ENCODE measurements at places on chromosomes 5 and 9.

DNA sequence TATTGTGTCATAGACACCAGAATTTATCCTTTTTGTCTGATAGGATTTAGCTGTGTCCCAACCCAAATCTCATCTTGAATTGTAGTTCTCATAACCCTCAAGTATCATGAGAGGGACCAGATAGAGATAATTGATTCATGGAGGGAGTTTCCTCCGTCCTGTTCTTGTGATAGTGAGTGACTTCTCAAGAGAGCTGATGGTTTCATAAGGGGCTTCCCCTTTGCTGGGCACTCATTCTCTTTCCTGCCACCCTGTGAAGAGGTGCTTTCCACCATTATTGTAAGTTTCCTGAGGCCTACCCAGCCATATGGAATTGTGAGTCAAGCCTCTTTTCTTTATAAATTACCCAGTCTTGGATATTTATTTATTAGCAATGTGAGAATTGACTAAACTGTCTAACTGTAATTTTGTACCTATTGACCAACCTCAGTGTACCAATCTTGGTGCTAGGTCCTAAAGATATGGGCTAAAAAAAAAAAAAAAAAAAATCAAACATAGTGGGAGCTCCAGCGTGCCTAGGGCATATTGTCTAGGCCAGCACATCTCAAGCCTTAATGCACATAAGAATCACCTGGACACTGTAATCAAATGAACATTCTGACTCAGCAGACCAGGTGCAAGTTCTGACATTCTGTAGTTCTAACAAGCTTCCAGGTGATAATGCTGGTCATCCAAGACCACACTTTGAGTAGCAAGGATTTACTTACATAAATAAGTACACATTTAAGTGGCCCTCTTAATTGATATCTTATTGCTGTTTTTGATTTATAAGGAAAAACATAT lies 30.5 kb downstream of the ST8SIA4 start:
- ATAC-seq: no peak

GRCh38 chr5:160869989-160870521 lies 18.0 kb upstream of the ATP10B start:
- ATAC-seq: no peak

GRCh38 chr9:93037476-93037971 lies 21.0 kb upstream of the SUSD3 start:
- no peak for ATAC-seq

DNA sequence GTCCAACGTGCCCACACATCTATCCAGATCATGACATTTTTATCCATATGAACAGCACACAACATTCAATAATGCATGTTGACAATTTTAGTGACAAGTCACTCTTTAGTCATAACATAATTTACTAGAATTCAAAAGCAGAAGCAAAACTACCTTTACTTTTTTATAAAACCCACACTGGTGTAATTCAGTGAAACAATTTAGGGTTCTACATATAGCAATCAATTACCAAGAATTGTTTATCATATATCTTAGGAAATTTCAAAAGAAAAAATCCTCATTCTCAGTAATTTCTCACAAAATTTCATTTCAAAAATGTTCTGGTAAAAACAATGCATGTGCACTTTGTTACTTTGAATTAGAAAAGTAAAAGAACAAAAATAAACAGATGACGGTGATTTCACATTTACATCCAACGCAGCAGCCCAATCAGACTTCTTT lies 12.6 kb downstream of the AUH start:
- ATAC-seq: no peak

- no peak for ATAC-seq
Measured at GRCh38 chr5:131228646-131229045, 35.2 kb upstream of the CDC42SE2 start.

DNA sequence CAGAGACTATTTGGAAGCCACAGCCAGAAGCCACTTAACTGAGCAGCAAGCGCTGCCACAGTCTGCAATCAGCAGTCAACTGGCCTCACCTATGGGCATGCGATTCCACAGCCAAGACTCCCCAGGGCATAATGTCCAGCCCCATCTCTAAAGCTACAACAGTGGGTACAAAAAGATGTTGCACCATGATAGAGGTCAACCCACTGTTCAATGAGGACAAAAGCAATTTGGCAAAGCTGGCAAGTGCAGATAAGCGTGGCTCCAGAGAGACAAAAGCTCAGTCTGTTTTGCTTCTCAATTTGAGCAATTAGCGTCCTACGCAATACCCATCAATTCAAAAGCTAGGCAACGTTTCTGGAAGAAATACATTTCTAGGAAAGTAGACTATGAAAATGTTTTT lies 3.2 kb downstream of the TAS2R1 start:
- no peak for ATAC-seq

DNA sequence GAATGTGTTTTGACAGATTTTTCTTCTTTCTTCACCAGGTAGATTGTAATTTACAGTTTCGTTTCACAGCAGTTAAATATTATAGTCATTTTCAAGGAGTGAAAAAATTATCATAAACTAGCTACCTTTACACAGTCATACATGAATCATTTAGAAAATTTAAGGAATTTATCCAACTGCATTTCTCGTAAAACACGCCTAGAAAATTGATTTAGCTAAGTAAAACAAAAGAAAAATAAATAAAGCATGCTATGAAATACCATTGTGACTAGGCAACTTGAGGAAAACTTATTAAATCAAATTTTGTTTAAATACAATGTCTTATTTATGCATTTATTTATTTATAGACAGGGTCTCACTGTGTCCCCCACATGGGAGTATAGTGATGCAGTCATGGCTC lies 109.9 kb upstream of the EMB start:
- ATAC-seq: no peak

DNA sequence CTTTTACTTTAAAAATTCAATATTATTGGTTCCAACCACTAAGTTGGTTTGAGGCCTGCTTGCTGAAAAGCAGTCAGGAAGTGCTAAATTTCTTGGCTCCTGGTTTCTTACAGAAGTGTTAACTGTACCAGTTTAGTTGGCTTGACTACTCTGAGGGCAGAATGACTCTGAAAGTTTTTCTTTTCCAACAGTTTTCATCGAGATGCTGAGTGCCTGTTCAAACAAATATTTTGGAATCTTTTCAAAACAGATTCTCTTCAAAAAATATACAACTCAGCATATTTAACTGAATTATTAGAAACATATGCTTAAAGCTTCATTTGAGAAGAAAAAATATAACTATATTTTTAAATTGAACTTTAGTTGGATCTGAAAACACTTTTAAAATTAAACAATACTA lies 37.0 kb downstream of the SLC38A9 start:
- ATAC-seq: no peak

- ATAC-seq: peak; percentile 98
Measured at GRCh38 chr5:149345147-149345891, at the start of gene GRPEL2. GRPEL2 (plus strand) TSS chr5:149345499; CDS start chr5:149345540, 41 bp downstream.

GRCh38 chr5:116401576-116401975 lies 173.0 kb downstream of the SEMA6A start:
- ATAC-seq: no peak

DNA sequence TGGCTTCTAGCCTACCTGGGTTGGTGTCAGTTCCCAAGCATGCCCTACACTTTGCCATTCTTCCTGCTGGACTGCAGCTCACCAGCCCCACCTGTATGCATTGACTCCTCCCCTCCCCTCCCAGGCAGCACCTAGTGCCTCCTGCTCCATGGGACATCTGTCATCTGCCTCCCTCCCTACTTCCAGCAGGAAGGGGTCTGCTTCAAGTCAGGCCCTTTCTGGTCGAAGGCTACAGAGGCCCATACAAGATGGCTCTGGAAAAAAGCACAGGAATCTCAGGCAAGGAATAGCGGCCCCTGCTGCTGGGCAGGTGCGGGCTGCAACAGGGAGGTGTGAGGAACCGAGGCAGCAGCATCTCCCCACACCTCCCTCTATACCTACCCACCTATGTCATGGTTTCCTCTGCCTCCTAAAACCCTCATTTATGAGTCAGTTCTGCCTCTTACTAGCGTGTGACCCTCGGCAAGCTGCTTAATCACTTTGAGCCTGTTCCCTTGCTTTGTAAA lies 19.7 kb downstream of the WWC1 start:
- no peak for ATAC-seq

- ATAC-seq: no peak
Measured at GRCh38 chr5:580436-580835, 31.7 kb upstream of the CEP72 start.

DNA sequence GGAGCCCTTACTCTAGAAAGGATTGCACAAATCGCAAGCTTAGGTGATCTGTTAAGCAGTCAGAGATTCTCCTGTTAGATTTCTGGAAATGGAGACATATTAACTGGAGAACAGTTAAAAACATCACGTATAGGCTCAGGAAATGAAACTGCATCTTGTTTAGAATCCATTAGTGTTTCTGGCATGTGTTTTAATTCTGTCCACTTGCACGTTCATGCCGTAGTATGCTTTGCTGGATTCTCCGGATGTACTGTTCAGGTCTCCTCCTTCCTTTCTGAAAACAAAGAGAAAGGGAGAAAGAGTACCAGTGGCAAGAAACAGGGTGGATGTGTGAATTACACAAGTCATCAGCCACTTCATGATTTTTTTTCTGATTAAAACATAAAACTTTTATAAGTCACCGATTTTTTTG lies 2.5 kb upstream of the RGMB start:
- ATAC-seq: no peak

- no peak for ATAC-seq
Measured at GRCh38 chr5:121841892-121842291, 9.8 kb upstream of the FTMT start.

GRCh38 chr5:98535901-98536300 lies 237.6 kb upstream of the RGMB start:
- no peak for ATAC-seq

GRCh38 chr5:35963381-35963843 lies 25.0 kb upstream of the CAPSL start:
- ATAC-seq: no peak

GRCh38 chr9:85016384-85017006 lies 347.0 kb downstream of the NTRK2 start:
- no peak for ATAC-seq

GRCh38 chr5:181100121-181100875 lies 30.7 kb downstream of the OR2V1 start:
- ATAC-seq: no peak

GRCh38 chr9:127950513-127951289 lies 13.0 kb upstream of the DPM2 start:
- no peak for ATAC-seq

- no peak for ATAC-seq
Measured at GRCh38 chr5:139758510-139759075, 37.0 kb upstream of the PSD2 start.

GRCh38 chr5:106331415-106331814 lies 1339.3 kb downstream of the EFNA5 start:
- no peak for ATAC-seq

DNA sequence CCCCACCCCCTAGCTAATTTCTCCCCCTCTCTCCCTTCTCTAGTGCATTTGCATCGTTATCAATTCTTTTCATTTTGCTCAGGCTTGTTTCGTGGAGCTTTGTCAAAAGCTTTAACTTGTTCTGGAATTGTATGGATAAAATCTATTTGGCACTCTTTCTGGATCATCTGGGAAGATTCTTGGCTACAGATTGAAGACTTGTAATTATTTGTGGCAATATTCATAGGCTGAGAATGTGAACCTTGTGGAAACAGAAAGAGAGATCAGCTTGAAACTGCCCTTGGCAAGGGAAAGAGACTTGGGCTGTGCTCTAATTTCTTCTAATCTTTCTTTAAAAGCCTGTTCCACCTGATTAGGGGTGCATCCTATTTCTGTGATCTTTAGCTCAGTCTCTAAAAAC lies 340.6 kb upstream of the DAB2 start:
- no peak for ATAC-seq

DNA sequence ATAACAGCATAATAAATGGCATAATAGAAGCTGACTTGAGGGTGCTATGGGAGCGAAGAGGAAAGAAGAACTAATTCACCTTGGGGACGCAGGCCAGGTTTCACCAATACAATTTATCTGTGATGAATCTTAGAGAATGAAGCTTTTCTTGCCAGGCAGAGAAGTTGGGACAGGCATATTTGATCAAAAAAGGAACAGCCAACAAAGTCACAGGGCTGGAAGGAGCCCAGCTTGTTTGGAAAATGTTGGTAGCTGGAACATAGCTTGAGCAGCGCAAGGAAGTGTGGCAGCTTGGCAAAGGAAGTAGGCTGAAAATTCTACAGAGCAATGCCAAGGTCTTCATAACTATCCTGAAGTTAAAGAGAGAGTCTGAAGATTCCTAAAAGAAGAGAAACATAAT lies 181.5 kb upstream of the OR13F1 start:
- no peak for ATAC-seq

DNA sequence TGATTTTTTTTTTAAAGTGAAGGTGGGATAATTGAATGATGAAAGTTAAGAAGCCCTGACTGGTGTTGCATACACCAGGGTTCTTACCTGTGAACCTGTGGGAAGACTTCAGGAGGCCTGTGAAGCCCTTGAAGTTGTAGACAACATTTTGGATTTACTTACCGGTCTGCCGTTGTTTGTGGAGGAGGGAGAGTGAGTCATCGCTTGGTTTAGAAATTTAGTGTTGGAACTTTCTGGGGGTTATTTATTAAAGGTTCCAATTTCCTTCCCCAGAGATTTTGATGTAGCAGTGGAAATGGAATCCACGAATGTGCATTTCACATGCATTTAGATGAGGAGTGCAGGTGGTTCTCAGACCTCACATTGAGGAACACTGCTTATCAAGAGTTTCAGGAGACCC lies 49.6 kb downstream of the ARHGAP26 start:
- no peak for ATAC-seq

DNA sequence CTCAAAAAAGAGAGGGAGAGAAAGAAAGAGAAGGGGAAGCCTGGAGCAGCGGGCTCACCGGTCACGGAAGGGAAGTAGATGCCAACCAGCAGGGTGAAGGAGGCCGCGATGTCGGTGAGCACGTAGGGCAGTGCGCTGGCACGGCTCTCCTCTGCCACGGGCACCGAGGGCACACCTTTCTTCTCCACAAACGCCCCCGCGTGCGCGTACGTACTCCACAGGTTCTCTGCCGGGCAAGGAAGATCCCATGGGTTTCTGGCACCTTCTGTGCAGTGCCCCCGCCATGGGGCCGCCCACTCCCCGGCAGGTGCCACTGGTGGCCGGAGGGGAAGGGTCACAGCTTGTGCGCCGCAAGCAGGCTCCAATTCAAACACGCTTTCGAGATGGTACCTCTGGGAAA lies 30.3 kb downstream of the SLC12A7 start:
- no peak for ATAC-seq

GRCh38 chr9:101387871-101388506 lies 3.2 kb upstream of the BAAT start:
- ATAC-seq: no peak

DNA sequence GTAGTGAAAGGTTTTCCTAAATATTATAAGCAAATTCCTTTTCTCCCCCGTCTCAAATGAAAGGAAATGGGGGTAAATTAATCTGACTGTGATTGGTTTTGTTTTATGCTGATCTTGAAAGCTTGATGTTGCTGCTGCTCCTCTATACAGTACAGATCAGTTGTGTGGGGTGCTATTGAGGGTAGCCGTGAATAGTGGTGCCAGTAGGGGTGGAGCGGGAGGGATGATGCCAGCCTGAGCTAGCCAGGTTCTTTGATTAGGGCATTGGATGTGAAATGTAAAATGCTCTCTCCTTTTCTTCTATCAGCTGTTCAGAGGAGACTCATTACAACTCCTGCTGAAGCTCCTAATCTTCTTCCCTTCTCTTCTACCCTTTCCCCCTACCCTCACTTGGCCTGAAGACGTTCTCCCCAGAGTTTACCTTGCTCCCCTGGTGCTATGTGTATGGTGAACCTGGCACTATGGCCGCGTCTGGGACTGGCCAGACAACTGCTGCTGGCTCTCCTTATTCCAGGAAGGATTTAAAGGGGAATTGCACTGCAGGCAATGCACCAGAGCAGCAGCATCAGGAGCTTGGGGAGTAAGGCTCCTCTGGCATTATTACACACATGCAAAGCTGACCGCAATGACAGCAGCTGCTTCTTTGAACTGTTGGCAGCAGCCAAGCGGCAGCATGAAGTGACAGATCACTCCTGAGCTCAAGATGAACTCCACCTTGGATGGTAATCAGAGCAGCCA lies 566 bp downstream of the GPR21 start:
- peak; percentile 34 for ATAC-seq

Measured in gastroesophageal sphincter (tissue), 4 donors.